Tibial artery (tissue), 4 donors: ENCODE measurements at places on chromosomes 7 and 10.

GRCh38 chr10:73060738-73061635 is 35.7 kb downstream of the P4HA1 start:
- peaks cover 45% of the 10 kb centered on the region for H3K36me3 ChIP-seq
- H3K27me3 ChIP-seq: no peaks in the 10 kb centered on the region
- H3K27ac ChIP-seq: peak overlapping the region; percentile 44
- no peak overlapping the region for H3K4me3 ChIP-seq
- no peaks in the 10 kb centered on the region for H3K4me1 ChIP-seq

DNA sequence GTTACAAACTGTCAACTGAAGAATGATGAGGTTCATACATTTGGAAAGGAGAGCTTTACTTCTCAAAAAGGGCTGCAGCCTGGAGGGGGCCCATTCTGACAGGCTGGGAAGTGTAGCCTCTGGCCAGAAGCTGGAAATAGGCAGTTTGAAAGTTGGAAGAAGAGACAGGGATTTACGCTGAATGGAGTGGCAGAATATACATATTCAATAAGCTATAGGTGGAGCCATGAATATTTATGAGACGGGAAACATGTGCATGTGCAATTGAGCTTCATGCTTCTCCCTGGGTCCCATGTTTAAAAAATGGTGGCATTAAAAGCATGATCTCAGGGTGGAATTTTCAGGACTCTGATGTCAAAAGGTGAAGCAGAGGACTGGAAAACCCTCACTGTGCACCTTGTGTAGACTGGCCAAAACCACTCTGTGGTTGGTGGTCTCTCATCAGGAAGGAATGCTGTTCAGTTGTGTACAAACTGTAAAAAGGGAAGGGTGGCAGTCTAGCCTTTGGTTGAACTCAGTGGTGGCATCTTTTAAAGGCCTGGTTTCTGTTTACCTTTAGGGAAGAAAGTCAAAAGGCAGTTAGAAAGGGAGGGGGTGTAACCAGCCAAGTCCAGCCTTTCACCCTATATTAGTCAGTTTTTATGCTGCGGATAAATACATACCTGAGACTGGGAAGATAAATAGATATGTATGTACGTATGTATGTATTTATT is 7.2 kb upstream of the ACTR3B start:
- no peaks in the 10 kb centered on the region for H3K27me3 ChIP-seq
- H3K27ac ChIP-seq: no peak overlapping the region
- no peaks in the 10 kb centered on the region for H3K36me3 ChIP-seq
- no peaks in the 10 kb centered on the region for H3K4me1 ChIP-seq
- DNase-seq: no peak

DNA sequence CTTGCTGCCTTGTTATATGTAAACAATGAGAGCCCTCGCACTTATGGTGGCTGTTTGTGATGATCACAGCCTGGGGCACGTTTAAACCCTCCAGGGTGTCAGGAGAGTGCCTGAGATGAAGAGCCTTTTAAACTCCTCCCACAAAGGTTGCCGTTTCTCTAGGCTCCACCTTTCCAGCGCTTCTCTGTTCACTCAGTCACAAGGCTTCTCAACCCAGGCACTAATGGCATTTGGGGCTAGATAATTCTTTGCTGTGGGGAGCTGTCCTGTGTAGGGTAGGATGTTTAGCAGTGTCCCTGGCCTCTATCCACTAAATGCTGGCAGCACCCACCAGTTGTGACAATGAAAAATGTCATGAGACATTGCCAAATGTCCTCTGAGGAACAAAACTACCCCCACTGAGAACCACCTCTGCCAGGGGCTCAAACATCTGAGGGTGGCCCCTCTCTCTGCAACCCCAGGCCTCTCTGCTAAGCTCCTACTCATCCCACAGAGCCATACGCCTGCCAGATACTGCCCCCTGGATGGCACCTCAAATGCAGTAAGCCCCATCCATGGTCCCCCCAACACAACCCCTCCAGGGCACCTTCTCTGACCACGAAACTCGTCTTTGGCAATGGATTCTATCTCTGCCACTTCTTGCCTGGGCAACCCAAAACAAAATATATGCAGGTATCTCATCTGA is 144.3 kb upstream of the ZMIZ1 start:
- H3K27me3 ChIP-seq: peaks cover 19% of the 10 kb centered on the region
- H3K27ac ChIP-seq: no peak overlapping the region
- no peaks in the 10 kb centered on the region for H3K36me3 ChIP-seq
- no peak for DNase-seq
- H3K4me1 ChIP-seq: no peaks in the 10 kb centered on the region
- H3K4me3 ChIP-seq: no peak overlapping the region

- H3K36me3 ChIP-seq: no peaks in the 10 kb centered on the region
- no peak for DNase-seq
- H3K27me3 ChIP-seq: no peaks in the 10 kb centered on the region
- H3K27ac ChIP-seq: peak overlapping the region; percentile 56
- no peak overlapping the region for H3K4me3 ChIP-seq
These were observed 59.6 kb downstream of the HDAC9 start for GRCh38 chr7:18555120-18555519.

DNA sequence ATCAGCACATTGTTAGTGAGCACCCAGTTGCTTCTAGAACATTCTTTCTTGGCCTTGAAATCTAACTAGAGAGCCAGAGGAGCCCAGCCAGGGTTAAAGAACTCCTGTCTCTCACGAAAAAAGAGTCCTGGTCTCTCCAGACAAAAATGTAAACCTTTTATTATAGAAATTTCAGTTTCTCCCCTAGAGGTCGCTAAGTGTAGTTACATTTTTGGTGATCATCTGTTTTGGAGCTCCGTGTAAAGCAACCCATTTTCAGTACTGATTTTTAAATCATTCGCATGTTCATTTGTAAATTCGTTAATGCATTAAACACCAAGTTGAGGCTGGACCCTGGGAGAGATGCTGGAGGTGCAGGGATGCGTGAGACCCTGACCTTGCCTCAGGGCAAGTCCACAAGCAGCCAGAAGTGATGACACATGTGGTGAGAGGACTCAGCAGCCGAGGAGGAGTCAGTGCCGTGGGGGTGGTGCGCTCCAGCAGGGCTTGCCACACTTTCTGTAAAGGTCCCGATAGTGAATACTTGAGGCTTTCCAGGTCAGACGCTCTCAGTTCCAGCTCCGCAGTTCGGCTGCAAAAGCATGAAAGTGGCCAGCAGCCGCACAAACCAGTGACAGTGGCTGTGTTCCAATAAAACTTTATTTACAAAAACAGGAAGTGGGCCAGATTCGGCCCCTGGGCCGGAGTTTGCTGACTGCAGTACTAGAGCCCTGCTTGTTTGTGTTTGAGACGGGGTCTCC is 578.6 kb upstream of the FOXK1 start:
- no peaks in the 10 kb centered on the region for H3K27me3 ChIP-seq
- DNase-seq: no peak
- no peaks in the 10 kb centered on the region for H3K36me3 ChIP-seq
- no peak overlapping the region for H3K27ac ChIP-seq
- no peaks in the 10 kb centered on the region for H3K4me1 ChIP-seq
- H3K4me3 ChIP-seq: no peak overlapping the region

GRCh38 chr7:83921941-83922607 is 272.5 kb downstream of the SEMA3A start:
- H3K36me3 ChIP-seq: no peaks in the 10 kb centered on the region
- no peak overlapping the region for H3K27ac ChIP-seq
- H3K27me3 ChIP-seq: no peaks in the 10 kb centered on the region
- no peak overlapping the region for H3K4me3 ChIP-seq
- no peak for DNase-seq

DNA sequence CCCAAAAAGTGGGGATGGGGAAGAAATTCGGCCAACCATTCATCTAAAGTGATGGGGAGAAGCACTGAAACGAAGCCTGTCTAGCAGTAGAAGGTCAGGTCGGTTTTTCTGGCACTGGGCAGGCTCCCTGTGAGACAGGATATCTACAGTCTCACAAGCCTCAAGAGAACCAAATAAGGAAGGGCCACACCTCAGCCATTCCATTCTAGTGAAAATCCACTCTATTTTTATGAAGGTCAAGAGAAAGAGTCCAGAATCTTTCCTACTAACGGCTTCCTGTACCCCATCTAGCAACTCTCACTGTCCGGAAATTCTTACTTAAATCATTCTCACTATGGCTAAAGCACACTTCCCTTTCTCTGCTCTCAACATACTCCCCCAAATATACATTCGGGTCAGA is 267.1 kb downstream of the PRPF18 start:
- no peaks in the 10 kb centered on the region for H3K36me3 ChIP-seq
- no peak overlapping the region for H3K4me3 ChIP-seq
- peaks cover 3% of the 10 kb centered on the region for H3K4me1 ChIP-seq
- DNase-seq: no peak
- no peaks in the 10 kb centered on the region for H3K27me3 ChIP-seq
- peak overlapping the region; percentile 74 for H3K27ac ChIP-seq

DNA sequence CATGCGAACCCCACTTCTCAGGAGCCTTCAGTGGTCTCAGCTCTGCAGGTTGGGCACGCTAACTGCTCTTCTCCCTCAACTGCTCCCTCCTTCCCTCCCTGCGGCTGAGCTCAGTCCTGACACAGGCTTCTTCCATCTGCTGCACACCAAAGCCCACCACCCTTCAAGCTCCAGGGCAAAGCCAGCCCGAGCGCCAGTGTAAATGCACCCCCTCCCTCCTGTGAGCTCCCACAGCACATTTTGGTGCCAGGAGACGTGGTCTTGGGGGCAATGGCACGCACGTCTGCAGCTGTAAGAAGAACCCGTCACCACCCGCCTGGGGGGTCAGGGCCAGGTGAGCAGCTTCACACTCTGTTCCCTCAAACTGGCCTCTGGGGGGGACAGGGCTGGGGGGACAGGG is 15.9 kb downstream of the VIPR2 start:
- no peak for DNase-seq
- no peaks in the 10 kb centered on the region for H3K4me1 ChIP-seq

- H3K27me3 ChIP-seq: no peaks in the 10 kb centered on the region
- DNase-seq: no peak
- H3K36me3 ChIP-seq: no peaks in the 10 kb centered on the region
- H3K27ac ChIP-seq: peak overlapping the region; percentile 53
These were observed 178.4 kb downstream of the ARHGAP12 start for GRCh38 chr10:31749981-31750840.

DNA sequence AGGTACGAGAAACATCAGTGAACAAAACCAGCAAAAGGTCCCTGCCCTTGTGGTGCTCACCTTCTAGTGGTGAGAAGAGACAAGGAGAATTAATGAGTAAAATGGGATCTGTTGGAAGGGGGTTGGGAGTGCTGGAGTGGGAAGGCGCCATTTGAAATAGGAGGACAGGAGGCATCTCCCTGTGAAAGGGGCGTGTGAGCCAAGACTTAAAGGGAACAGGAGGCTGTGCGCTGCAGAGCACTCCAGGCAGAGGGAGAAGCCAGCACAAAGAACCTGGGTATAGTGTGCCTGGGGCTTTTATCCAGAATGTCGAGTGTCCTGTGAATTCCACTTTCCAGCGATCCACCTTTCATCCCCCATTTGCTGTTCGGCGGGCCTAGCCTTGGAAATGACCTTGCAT is 497.9 kb upstream of the GALNT17 start:
- H3K4me3 ChIP-seq: no peak overlapping the region
- H3K4me1 ChIP-seq: no peaks in the 10 kb centered on the region
- no peaks in the 10 kb centered on the region for H3K27me3 ChIP-seq
- no peak for DNase-seq
- H3K36me3 ChIP-seq: no peaks in the 10 kb centered on the region

DNA sequence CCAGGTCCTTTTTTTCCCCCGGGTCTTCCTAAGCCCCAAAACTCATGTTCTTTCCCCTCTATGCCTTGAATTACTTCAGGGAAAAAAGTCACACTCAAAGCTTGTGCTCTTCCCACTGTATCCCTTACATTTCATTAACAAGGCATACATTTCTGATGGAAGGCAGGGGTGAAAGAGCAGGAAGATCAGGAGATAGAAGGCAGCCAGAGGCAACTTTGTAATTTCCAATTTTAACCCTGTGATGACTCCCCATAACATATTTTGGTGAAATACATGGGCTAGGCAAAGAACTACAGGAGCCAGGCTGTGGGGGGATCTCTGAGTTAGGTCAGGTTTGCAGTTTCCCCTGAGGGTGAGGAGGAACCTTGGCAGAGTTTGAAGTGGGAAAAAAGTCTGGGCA is 635.0 kb downstream of the LRMDA start:
- no peaks in the 10 kb centered on the region for H3K36me3 ChIP-seq
- H3K4me1 ChIP-seq: peaks cover 12% of the 10 kb centered on the region

DNA sequence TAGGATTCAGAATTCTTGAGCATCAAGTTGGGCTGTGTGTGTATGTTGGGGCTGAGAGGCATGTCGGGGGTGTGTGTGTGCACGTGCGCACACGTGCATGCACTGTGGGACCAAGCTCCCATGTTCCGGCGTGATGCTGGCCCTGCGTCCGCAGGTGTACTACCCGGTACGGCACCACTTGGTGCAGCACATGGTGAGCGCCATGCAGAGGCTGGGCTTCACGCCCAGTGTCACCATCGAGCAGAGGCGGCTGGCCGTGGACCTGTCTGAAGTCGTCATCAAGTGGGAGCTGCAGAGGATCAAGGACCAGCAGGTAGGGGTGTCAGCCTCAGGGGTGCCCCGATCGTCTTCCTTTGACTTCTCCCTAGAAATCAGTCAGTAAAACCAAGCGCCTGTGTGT is 77.7 kb downstream of the TRRAP start:
- H3K27me3 ChIP-seq: no peaks in the 10 kb centered on the region
- peaks cover 99% of the 10 kb centered on the region for H3K36me3 ChIP-seq
- H3K27ac ChIP-seq: no peak overlapping the region
- H3K4me1 ChIP-seq: no peaks in the 10 kb centered on the region

- H3K27ac ChIP-seq: no peak overlapping the region
- H3K36me3 ChIP-seq: no peaks in the 10 kb centered on the region
- no peak overlapping the region for H3K4me3 ChIP-seq
- no peaks in the 10 kb centered on the region for H3K27me3 ChIP-seq
- H3K4me1 ChIP-seq: peaks cover 8% of the 10 kb centered on the region
- DNase-seq: no peak
These were observed 91.0 kb downstream of the PAXIP1 start for GRCh38 chr7:154911862-154912455.

GRCh38 chr7:11784769-11785536 is 47.0 kb downstream of the THSD7A start:
- DNase-seq: no peak
- no peaks in the 10 kb centered on the region for H3K36me3 ChIP-seq
- H3K4me3 ChIP-seq: no peak overlapping the region
- H3K4me1 ChIP-seq: no peaks in the 10 kb centered on the region

GRCh38 chr7:5470167-5470532 is 46.5 kb upstream of the TNRC18 start:
- H3K27me3 ChIP-seq: no peaks in the 10 kb centered on the region
- no peak for DNase-seq
- peaks cover 6% of the 10 kb centered on the region for H3K4me1 ChIP-seq
- no peak overlapping the region for H3K27ac ChIP-seq

GRCh38 chr10:96700374-96701099 is 19.8 kb downstream of the PIK3AP1 start:
- H3K27ac ChIP-seq: no peak overlapping the region
- H3K4me3 ChIP-seq: no peak overlapping the region
- H3K36me3 ChIP-seq: no peaks in the 10 kb centered on the region
- H3K4me1 ChIP-seq: no peaks in the 10 kb centered on the region
- no peaks in the 10 kb centered on the region for H3K27me3 ChIP-seq

DNA sequence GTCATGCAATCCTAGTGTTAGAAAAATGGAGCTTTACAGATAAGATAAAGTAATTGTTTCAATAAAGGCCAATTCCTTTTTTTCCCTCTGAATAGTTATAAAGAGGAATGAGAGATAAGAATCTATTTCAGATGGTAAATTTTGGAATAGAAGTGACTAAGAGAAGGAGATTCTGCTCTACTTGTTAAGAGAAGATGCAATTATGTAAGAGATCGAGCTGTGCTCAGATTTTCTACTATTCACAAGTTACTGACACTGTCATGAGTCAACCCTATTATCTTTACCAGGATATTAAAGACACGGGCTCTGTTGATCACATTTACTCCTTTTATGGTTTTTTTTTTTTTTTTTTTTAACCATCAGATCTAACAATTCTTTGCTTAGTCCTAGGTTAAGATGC is 511.3 kb downstream of the ARL4A start:
- H3K27ac ChIP-seq: no peak overlapping the region
- no peak for DNase-seq
- no peaks in the 10 kb centered on the region for H3K36me3 ChIP-seq
